ENCODE measurements at places on chromosomes 7 and 10.
A peak's percentile ranks its signal among the peaks of the same experiment; 100 is the strongest.

DNA sequence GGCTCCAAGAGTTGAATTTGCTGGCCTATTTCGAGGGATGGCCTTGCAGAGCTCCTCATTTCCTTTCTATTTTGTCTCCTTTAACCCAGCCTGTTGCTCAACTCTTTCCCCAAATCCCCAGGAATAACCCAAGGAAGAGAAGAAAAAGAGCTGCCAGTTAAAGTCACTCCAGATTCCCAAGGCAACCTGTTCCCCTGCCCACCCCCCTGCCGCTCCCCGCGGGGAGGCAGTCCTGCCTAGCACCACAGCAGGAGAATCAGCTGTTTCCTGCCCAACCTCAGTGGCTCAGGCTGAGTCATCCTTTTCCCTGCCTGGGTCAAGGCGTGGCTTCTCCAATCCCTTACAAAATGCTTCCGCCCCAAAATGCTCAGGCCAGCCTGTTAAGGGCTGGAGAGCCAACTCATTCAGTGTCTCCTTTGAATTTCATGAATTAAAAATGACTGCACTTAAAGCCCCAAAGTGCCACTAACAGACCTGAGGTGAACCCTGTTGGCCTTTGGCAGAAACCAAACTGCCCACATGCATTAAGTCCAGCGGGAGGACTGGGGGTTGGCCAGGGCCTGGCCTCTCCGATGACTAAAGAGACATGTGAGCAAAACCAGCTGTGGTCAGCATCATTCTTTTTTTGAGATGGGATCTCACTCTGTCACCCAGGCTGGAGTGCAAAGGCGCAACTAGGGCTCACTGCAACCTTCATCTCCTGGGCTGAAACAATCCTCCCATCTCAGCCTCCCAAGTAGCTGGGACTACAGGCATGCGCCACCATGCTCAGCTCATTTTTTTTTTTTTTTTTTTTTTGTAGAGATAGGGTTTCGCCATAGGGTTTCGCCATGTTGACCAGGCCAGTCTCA is 83.2 kb upstream of the KIF5B start:
- DNase-seq: no peak

GRCh38 chr10:17606547-17607040 is 10.6 kb downstream of the HACD1 start:
- DNase-seq: no peak

DNA sequence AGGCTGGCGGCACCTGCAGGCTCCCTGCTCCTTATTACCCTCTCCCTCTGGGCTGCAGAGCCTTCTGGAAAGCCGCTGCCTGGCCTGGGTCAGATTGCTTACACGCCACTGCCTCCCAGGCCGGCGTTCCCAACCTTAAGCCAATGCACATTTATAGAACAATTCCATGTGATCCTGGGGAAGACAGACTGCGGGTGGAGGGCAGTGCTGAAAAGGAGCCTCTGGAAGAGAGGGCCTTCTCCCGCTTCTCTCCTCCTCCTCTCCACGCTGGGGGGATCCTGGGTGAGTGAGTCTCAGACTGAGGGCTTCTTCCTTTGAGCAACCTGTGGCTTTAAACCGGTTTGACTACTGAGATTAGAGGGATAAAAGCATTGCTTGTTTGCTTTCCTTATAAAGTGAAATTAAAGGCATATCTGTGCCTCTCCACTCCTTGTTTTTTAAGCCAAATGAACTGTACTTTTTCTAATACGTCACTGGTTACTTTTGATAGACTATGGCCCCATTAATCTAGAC is 5.5 kb downstream of the TACC2 start:
- DNase-seq: peak; percentile 58

- peak; percentile 62 for DNase-seq
These were observed 31.9 kb upstream of the AGBL3 start for GRCh38 chr7:134954197-134955082.

DNA sequence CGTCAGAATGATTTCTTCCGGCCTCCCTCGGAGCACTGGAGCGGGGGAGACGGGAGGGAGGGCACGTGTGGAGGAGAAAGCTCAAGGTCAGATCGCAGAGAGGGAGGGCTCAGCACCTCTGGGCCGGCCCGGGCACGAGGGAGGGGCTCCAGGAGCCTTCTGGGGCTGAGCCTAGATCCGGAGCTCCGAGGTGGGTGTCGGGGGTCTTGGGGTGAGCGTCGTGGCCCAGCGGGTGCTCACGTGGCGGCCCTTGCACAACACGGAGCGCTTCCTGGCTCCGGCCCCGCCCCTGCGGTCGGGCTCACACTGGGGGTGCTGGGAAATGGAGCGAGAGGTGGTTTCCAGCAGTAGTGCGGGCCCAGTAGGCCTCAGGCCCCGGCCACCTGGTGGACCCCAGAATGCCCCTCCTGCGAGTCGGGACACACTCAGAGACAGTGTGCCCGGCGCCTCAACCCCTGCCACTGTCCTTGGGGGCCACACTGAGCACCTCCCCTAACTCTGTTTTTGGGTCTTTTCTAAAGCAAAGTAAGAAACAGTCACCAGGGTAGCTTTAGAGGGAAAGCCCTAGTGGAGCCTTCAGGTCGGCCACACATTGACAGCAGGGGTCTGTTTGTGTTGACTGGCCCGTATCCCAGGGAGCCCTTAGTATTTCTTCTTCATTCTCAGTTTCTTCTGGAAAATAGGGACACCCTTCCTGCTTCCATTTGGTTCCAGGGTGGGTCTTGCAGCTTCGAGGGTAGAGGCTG is 798 bp downstream of the PPIF start:
- DNase-seq: peak; percentile 36

GRCh38 chr10:12252882-12253546 is 57.0 kb downstream of the CDC123 start:
- peak; percentile 24 for DNase-seq

- DNase-seq: no peak
These were observed 4.4 kb upstream of the SEPHS1 start for GRCh38 chr10:13352519-13352918.

DNA sequence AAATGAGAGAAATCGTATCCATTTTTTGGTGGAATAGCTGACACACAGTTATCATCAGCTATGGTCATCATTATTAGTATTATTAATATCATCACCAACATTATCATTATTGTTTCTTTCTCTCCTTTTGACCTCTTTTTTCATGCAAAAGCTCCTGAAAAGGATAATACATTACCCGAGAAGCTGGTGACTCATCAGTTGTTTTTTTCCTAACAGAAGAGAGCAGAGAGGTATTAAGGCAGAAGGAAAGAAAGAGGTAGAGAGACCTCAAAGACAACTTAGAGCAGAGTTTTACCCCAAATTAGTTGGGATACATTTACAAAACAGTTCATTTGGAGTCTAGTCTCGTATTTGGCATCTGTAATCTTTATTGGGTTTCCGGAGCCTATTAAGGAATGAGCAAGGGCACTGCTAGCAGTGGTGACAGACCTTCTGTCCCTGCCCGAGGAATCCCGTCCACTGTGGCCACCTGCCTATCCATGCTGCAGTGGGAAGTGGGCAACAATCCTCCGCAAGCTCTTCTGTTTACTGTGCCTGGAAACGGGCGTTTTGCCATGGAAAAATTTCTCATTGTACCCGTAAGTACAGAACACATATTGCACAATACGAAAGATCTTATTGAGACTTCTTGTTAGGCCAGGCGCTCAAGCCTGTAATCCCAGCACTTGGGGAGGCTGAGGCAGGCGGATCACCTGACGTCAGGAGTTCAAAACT is 170.0 kb upstream of the MKLN1 start:
- DNase-seq: peak; percentile 45

DNA sequence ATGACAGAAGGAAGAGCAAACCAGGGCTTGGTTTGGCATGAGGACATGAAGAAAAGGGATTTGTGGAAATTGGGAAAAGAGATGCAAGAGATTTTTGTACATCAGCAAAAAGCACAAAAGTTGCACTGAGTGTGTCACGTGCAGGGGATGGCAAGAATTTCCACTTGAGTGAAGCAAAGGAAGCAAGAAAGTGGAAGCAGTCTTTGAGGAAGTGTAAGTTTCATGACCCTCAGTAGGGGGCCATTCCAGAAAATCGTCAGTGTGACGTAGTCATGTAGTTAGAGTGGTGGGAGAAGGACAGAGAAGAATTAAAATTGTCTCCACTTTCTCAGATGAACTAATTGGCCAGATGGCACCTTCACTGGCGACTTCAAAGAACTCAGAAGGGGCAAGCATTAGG is 123.3 kb upstream of the FZD1 start:
- DNase-seq: no peak

DNA sequence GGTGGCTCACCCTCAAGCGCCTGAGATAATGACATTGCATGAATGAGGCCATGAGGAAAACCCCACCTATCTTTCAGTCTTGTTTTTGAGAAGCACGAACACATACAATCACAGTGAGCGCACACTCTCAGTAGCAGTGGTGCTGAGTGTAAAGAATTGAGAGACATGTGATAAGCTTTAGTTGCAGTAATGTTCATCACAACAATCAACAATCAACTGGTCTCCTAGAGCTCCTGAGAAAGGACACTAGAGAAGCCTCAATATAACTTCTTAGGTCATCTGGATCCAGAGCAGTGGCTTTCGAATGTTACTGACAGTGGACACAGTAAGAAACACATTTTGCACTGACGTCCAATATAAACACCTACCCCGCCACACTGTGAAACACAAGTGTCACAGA is 12.8 kb downstream of the ERLIN1 start:
- DNase-seq: no peak

GRCh38 chr10:49369216-49370162 is 26.4 kb downstream of the DRGX start:
- no peak for DNase-seq

- no peak for DNase-seq
These were observed 3.2 kb downstream of the MRPL43 start for GRCh38 chr10:100983868-100984671.

DNA sequence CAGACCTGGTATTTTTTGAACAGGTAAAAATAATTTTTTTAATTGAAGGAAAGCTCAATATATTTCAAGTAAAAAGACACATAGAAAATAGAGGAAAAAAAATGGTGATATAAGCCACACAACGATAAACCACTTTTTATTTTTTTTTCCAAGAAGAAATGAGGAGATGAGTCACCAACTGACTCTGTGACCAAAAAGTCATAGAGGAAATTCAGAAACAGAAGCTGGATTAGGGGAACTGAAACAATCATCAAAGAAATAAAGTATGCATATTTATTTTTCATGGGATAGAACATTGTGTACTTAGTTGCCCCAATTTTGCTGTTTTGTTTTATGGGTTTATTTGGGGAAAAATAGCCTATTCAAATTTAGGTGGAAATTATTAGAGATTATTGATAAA is 176.8 kb upstream of the AGR3 start:
- DNase-seq: no peak

DNA sequence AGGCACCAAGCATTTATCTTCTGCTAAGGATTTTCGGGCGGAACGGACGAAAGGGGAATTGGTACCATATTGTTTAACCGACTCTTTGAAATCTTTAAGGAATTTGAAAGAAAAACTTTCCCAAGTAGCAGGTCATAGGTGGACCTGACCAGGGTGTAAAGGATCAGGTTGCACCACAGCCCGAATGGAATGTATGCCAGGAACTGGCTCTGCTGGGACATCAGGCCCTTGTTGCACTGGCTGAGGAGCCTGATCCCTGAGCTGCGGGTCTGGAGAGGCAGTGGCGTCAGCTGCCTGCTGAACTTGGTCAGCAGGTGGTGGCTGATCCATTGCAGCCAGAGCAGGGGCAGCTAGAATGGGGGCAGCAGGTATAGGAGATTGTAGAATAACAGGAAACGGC is 41.4 kb upstream of the AKR1C2 start:
- no peak for DNase-seq

GRCh38 chr7:92799446-92800211 is 36.7 kb downstream of the CDK6 start:
- no peak for DNase-seq

DNA sequence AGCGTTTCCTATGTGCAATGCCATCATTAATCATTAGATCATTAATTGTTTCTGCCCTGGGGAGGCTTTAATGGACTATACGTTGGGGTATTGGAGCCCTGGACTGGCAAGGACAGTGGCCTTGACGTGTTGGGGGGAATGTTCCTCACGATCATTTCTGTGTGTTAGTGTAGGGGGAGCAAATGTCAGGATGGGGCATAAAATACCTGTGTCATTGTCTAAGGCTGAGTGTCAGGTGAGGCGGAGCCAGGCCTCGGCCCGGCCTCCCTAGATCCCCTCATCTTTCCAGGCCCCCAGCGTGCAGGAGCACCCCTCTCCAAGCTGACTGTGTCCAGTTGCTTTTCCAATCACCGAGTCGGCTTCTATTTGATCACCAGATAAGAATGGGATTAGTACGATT is 346.4 kb upstream of the SHH start:
- no peak for DNase-seq

GRCh38 chr7:81719865-81720264 is 50.0 kb downstream of the HGF start:
- no peak for DNase-seq

- no peak for DNase-seq
These were observed 7.7 kb downstream of the ASB10 start for GRCh38 chr7:151179287-151179860.

DNA sequence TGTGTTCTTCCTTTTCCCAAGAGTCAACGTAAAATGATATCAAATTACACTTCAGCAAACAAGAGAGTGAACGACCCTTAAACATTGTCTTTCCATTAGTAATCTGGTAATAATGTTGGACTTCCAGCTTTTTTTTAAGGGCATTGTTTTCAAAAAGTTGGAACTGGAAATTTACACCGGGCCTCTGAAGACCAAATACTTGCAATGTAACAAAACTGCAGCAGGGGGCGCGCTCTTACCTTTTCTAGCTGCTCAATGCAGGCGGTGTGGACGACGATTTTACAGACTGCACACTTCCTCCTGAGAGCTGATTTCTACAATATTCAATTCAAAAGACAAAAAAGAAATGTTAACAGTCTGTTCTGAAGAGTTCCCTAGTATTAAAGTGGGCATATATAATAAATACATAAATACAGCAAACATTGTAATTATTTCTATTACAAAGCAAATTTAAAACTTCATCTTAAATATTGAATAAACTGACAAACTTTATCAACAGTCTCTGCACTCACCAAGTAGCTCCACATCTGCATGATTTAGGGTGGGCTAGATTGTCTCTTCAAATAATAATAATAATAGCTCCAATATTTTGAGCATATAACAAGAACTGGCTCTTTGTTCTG is 190.4 kb downstream of the DGKI start:
- peak; percentile 81 for DNase-seq

GRCh38 chr7:84675633-84676034 is 481.0 kb upstream of the SEMA3A start:
- no peak for DNase-seq

GRCh38 chr10:77835669-77836086 is 90.9 kb downstream of the DLG5 start:
- no peak for DNase-seq

DNA sequence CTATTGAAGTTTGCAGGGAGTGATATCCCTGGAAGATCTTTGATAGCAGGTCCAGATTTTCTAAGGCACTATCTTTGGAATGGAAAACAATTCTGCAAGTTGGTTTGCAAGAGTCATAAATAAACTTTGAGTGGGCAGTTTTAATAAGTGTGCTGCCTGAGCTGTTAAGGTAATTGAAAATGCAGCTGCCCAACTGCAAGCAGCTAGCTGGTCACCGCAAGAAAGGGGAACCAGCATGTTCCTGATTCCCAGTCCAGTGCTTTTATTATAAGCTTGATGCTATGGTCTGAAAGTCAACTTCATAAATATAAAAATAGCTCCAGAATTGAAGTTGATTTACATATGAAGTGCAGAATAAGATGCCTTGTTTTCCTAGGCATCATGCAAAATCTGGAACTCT is 308.4 kb downstream of the ZNF248 start:
- no peak for DNase-seq

- no peak for DNase-seq
These were observed 43.8 kb downstream of the ARL4A start for GRCh38 chr7:12731214-12731656.

GRCh38 chr7:115952832-115953231 is 77.7 kb downstream of the TFEC start:
- no peak for DNase-seq
